ENCODE measurements at places on chromosomes 5 and 9.

DNA sequence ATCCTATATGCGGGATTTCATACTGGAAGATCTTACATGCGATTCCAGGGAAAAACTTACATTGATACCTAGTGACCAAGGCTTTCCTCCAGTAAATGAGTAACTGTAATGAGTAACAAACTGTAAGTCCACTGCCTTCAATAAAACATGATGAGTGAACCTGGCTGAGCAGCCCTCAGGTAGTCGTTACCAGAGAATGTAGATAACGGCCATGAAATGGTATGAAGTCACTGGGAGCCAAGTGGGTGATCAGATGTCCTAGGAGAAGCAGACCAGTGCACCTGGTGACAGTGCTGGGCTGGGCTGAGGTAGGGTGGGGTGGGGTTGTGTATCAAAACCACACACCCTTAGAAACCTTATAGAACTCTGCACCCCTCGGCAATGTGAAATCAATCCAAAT, 203.6 kb downstream of the ALDH1A1 start:
- DNase-seq = no peak

- no peak for DNase-seq
These were observed 119.8 kb downstream of the GABRG2 start for GRCh38 chr5:162187371-162187770.

DNA sequence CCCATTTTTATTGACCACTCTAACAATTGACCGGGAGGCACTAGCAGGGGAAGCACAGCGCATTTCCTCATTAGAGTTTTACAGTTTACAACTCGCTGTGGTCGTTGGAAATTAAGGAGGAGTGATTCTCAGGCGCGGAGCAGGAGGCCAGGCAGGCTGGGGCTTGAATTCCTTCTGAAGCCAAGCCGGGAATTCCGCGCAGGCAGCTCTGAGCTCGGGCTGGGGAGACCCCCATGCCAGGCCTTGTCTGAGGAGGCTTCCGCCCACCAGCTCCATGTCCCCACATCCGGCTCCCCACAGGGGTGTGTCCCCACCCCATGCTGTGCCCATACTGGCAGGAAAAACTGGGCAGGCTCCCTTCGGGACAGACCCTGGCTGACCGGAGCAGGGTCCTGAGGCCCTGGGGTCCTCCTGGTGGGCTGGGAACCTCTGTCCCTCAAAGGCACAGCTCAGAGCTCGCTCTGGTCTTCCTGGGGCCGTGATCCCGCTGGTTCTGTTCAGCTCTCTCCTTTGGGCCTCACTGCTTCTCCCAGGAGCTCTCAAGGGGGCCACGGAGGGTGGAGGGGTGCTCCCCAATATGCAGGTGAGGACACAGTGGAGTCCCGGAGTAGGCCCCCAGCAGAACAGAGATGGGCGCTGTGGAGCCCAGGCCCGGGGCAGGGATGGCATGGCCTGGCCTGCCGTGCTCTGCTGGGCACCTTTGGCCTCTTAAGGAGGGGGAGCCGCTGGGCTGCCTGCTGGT, 1.3 kb upstream of the NRARP start:
- no peak for DNase-seq

GRCh38 chr9:71744754-71745521, 23.4 kb downstream of the CEMIP2 start:
- no peak for DNase-seq

DNA sequence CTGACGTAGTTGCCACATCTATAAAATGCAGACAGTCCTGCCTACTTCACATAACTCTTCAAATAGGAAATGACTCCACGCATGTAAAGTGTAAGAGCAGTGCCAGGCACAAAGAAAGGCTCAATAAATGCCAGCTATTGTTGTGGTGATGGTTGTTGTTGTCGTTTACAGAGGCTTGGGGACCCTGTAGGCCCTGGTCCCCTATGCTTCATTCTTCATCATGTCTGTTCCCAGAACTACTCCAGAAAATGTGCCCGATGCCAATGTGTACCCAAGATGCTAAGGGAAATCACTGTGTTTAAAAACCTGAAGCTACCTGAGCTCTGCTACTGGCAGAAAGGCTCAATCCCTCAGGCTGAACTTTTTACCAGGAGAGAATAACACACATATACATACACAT, 9.1 kb downstream of the SLIT3 start:
- DNase-seq = no peak

- DNase-seq = no peak
These were observed 293.4 kb upstream of the PTGER4 start for GRCh38 chr5:40386289-40386688.

GRCh38 chr9:14908295-14909180, 1.7 kb downstream of the FREM1 start:
- no peak for DNase-seq

GRCh38 chr5:115946655-115947054, 15.6 kb upstream of the LVRN start:
- no peak for DNase-seq

- DNase-seq = no peak
These were observed 69.7 kb downstream of the CARTPT start for GRCh38 chr5:71788794-71789193.

DNA sequence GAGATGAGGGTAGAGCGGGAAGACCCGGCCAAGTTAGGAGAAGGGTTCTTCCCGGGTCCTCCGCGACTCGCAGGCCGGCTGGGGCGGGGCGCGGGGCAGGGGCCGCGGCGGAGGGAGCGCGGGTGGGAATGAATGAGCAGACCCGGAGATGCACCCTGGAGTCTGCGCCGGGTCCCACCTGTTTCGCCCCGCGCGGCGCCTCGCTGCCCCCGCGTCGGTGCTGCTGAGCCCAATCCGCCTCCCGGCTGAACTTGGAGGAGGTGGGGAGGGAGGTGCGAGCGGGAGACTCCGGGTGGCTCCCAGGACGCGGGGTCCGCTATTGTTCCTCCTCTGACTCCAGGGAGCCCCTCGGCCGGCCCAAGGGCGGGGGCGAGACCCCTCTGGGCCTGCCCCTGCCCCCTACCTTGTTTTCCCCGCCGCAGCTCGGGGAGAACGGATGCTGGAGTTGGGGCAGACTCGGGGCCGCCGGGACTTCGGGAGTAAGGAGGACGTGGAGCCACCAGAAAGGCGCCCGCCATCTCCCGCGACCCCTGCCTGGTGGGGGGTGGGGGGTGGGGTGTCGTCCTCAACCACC, 659 bp downstream of the RAI14 start:
- no peak for DNase-seq

DNA sequence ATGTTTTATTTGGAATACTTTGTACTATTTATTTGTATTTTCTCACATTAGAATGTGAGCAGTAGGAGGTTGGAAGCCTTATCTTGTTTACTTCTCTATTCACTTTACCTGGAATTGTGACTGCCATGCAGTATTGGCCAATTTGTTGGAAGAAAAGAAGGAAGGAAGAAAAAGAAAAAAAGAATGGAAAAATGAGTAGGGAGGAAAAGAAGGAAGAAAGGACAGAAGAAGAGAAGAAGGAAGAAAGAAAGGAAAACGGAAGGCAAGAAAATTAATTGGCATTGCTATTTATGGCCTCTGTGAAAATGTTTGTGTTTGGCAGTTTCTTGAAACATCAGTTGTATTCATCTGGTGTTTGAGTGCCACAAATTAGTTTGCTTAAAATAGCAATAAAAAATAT, 575.2 kb upstream of the ZNF608 start:
- no peak for DNase-seq

DNA sequence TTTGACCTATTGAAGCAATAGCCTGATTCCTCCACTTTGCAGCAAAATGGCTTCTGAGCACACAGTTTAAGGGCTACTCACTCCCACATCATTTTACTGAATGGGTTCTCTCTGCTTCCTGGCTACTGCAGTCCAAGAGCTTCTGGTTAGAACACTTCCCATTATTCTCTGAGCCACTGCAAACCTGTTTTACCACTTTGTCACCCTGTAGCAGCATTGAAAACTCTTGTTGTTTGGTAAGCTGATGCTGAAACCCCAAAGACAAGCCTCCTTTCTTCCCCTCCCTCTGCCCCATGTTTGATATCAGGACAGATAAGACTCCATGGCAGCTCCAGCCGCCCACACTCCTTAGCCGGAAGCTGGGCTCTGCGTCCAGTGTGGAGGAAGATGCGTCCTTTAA, 84.4 kb upstream of the RARS1 start:
- no peak for DNase-seq

DNA sequence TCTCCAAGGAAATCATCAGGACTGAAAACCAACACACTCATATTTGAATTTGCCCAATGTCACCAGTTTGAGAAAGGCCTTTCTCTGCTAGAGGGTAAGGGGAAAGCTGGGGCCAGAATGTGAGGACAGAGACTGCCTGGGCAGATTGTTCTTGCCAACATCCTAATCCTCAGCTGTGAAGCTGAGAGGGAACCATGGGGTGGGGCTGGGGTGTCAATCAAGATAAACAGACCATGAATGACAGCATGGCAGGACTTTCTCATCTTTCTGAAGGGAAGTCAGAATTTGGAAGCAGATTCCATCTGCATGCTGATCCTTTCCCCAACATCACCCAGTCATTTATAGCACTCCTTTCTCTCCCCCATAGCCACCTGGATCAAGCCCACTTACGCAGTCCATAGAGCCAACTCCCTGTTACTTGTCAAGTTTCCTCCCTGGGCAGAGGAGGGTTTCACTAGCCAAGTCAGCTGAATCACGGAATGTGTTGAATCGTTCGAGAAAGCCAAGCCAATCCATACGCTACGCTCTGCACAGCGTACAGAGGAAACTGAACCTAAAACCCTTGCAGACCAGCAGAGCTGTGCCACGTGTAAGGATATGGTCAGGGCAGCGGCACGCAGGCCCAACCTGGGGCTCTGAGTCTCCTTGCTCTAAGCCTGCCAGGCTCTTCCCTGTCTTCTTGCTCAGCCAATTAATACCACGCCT, 14.9 kb downstream of the GLDC start:
- DNase-seq = no peak

- no peak for DNase-seq
These were observed 42.9 kb downstream of the LURAP1L start for GRCh38 chr9:12817702-12818101.

DNA sequence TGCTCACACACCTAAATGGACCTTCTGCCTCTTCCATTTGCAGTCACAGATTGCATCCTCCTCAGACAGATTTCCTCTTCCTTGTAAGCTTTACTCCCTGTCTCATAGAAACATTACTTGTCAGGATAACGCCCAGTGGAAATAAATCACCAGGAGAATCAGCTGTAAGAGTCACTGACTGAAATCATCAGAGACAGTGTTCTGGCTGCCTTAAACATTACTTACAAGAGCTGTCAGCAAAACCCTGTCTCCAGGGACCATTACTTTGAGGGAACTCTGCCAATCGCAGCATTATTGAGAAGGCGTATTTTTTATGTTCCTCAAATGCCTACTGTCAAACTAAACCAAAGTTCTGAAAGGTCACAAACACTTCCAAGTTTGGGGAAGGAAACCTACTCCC, 5.9 kb downstream of the DPYSL3 start:
- no peak for DNase-seq

DNA sequence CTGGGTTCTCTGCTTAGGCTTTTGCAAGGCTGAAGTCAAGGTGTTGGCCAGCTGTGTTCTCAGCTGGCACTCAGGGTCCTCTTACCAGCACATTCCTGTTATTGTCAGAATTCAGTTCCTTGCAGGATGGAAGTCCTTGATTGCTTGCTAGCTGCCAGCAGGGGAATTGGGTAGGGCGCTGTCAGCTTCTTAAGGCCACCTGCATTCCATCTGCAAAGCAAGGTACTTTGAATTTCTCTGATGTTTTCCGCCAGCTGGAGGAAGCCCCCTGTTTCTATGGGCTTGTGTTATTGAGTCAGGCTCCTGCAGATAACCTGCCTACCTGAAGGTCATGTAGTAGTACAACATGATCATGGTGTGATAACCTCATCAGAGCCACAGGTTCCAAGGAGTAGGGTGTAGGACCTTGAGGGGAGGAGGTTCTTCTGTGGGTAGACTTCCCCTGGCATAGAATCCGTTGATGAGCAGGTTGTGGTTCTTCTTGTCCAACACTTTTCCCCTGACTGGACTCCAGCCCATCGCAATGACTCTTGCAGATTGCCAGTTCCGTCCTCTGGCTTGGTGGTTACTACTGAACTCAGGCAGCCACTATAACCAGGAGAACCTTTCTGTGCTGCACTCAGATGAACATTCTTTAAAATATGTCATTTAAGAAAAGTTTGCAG, 6.8 kb downstream of the TENT4A start:
- DNase-seq = no peak

- no peak for DNase-seq
These were observed 109.5 kb downstream of the SMIM23 start for GRCh38 chr5:171895081-171895480.

- DNase-seq = no peak
These were observed 621 bp downstream of the SEC16A start for GRCh38 chr9:136482046-136482792.

DNA sequence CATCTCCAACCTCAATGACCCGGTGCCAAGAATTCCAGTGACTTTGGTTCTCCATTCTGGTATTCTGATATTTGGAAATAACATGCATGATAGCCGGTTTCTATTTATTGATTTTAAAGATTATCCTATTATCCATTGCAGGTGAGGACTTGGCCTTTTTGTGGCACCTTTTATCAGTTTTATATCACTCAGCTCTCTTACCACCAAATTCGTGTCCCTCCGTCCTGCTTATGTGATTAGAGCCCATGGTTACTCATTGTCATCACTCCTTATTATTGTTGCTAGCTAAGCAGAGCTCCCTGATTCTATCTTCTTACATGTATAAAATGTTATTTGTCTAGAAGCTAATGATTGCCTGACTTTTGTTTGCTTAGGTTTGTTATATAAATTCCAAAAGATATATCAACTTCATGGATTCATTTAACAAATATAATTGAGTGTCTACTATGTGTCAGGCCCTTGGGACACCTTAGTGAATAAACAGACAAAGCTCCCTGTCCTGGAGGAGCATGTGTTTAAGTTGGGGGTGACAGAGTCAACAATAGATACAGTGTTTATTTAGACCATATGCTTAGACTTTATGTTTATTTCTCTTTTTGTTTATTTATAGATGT, 138.2 kb downstream of the ADAMTS16 start:
- DNase-seq = no peak

- no peak for DNase-seq
These were observed 15.8 kb downstream of the RICTOR start for GRCh38 chr5:39058178-39058921.

- peak; percentile 37 for DNase-seq
These were observed 52.4 kb downstream of the AHRR start for GRCh38 chr5:373710-374602.

DNA sequence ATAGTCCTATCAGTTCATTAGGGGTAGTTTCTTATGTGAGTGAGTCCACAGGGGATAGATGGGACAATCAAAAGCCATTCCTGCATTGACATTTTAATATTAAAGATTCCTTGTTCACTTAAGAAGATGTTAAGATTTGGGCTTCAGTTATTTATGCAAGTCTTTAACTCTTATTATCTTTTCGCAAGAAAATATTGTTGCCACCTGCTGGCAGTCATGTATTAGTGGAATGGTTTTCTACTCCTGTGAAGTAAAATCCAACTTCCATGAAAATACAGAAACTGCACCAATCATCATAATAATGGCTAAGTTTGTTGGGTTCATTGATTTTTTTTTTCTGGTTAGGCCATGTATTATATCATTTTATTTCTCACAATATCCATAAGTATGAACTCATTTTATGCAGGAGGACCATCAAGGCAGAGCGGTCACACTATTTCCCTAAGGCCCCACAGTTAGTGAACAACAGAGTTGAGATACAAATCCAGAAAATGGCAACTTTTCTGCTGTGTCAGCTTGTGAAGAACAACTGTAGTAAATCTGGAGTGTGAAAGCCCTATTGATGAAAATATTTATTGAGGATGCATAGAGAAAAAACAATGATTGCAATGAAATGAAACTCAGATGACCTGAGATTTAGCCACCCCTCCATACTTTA, 88.5 kb upstream of the TXNDC8 start:
- DNase-seq = no peak

Data from activated naive CD4-positive, alpha-beta T cell (primary cell).